HEK293T (cell line): ENCODE measurements at places on chromosomes 2 and 18.
A peak's percentile ranks its signal among the peaks of the same experiment; 100 is the strongest.

DNA sequence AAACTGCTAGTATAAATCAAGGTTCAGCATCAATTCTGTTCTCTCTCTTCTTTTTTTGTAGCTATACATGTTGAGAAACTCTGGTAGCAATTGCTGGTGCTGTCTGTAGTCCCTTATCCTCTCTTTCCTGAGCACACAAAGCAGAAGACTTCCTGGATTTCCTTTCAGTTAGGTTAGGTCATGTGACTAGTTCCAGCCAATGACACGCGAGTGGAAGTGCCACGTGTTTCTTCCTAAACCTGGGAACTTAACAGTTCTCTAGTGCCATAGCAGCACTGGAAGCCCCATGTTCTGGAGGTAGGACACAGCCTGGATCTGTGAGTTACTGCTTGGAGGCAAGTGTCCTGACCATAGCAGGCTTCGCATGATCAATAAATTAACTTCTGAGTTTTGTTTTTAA lies 125.9 kb downstream of the PLA2R1 start:
- DNase-seq: peak; percentile 15

- DNase-seq: no peak
Measured at GRCh38 chr2:119947535-119947934, 65.3 kb upstream of the EPB41L5 start.

DNA sequence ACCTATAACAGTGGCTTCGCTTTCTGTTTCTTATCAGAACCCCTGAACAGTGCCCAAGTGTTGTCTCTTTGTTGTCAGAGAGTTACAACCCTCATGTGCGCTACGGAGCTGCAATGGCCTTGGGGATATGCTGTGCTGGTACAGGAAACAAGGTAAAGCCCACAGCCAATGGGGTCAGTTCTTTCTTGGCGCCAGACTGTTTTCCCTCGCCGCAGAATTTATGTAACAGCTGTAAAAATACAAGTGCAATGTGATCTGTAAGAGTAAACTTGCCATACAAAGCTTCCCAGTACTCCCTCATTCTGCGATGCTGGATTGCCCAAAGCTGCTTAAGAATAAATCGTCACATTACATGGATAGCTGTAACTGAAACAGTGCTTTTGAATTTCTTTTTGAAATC lies 13.9 kb upstream of the HTR2B start:
- DNase-seq: peak; percentile 40

DNA sequence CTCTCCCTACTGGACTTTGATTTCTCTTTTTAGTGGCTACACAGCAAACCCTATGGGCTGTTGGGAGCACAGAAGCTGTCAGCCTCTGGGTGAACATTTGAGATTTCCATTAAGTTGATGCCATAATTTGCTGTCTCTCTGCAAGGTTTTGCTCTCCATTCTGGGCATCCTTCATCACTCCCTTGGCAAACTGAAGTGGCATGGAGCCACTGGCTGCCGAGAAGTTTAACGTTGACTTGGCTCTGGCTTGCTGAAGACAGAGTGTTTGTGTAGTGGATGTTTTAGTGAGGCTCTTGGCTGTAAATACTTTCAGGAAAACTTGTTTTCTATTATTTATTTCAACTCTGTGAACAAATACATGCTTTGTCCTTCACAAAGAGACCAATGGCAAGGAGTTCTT lies 91.5 kb downstream of the ALK start:
- DNase-seq: no peak

GRCh38 chr2:197575987-197576386 lies 60.1 kb downstream of the MOB4 start:
- DNase-seq: no peak

DNA sequence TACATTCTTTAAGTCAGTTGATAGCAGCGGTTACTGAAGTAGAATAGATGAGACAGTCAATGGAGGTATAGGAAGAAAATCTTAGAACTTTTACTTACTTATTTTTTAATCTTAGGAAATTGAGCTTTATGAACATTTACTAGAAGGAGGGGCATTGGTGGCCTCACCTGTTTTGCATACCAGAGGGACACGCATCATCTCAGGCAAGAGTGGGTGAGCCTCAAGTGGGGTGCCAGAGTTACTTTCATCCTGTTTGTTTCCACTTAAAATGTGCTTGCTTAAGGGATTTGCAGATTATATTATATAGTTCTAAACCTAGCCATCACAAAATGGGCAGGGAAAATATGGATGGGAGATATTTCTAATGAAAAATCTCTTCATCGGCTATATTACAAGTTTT lies 61.6 kb downstream of the WDR7 start:
- no peak for DNase-seq
